ENCODE measurements at places on chromosomes 6 and 20.

DNA sequence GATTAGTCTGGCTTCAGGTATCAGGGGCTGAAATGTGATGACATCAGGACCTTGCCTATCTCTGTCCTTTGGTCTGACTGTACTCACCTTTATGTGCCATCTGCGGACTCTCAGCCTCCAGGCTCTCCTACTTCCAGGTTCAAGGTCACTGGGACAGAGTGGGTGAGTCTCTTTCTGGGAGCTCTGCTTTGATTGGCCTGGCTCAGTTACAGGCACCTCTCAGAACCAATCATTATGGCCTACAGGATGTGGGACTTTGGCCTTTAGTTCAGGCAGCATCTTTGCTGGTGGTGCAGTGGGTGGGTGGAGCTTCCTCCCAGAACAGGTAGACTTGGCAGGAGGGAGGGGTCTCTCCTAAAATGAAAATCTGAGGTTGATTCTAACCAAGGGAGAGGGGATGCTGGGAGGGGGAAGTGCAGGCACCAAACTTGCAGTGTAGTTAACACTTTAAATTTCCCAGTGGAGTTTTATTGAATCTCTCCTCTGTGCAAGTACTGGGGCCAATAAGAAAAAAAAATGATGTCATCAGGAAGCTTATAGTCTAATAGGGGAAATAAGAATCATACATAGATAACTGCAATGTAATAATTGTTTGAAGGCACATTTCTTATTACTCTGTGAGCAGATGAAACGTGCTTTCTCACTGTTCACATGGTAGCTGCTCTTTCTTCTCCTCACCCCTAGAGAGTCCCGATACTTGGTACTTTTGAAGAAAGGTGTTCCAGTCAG lies 53.4 kb downstream of the SLC24A3 start:
- DNase-seq: no peak

DNA sequence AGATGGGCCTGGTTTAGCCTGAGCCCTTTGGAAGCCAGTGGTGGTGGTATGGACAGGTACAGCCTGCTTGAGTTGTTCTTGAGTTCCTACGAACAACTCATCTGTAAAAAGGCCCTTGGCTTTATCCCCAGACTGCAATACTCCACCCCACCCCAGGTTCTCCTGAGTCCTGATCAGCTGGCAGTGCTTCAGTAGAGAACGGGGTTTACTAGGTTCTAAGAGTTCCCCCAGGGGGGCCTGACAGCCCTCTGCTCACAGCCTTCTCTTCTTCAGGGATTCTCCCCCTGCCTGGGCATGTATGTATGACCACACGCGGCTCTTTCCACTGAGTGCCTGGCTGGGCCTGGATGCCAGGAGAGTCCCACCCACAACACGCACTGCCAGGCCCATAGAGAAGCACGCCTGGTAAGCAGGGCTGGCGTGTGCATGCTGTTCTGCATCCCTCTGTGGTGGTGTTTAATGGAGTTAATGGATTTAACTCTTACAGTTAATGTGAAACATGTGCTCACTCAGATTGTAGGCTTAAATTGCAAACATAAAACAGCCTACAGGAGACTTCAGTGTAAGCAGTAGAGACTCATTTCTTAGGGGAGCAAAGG lies 44.3 kb upstream of the SLC4A11 start:
- DNase-seq: no peak

- no peak for DNase-seq
These were observed 220.7 kb upstream of the NOX3 start for GRCh38 chr6:155676346-155676745.

GRCh38 chr6:37583261-37583660 lies 83.6 kb upstream of the CCDC167 start:
- no peak for DNase-seq

- DNase-seq: no peak
These were observed 62.4 kb upstream of the NELFCD start for GRCh38 chr20:58918621-58919020.

DNA sequence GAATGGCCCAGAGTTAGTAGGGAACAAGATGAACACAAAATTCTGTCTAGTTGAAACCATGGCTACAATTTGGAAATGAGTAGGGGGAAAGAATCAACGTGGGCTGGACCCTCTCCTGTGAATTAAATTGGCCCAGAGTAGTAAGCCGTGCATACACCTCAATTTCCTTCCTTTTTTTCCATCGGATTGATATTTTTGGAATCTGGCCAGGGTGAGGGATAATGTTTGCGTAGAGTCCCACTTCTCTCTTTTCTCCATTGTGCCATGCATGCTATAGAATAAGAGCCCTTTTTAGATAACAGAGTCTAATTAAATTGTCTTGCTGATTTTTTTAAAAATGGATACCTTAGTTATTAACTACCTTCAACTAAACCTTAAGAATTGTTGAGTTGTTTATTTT lies 35.2 kb downstream of the XRN2 start:
- DNase-seq: no peak
